Activated CD4-positive, alpha-beta T cell treated with anti-CD3 and anti-CD28 coated beads, Interleukin-2, amount 50 U/mL, for 4 hours (primary cell): ENCODE measurements at places on chromosomes 3 and 15.

- DNase-seq: peak; percentile 14
Measured at GRCh38 chr3:197592361-197593045, 36.7 kb upstream of the BDH1 start.

DNA sequence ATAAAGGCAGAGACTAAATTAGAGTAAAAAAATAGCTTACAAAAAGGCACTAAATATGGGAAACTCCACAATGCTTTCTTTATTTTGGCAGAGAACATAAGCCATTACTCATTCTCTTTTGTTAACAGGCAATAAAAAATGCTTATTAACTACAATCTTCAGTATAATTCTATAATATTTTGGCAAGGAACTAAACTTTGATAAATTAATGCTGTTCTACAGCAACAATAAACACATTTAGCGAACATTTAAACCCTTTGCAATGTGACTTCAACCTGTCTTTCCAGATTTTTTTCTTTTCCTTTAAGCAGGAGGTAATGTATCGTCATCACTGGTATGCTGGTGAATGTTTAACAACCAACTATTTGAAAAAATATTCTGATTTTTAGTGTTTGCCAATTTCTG lies 42.2 kb upstream of the POU1F1 start:
- DNase-seq: no peak

- no peak for DNase-seq
Measured at GRCh38 chr3:57112206-57112605, 51.7 kb downstream of the SPATA12 start.

DNA sequence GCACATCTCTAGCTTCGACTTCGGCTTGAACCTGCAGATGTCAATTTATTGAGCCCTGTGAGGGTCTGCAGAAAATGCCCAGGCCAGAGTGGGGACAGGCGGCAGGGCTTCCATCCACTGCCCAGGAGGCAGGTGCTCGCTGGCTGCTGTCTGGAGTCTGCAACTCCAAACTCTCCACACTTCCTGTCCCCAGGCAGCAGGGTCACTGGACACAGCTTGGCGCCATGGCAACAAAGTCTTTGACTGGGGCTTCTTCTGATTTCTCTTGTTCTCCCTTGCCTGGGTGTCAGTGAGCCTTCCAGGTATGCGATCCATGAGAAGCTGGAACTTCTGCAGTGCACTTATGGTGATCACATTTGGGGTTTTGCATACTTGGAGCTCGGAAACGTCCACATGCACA lies 33.5 kb downstream of the SV2B start:
- no peak for DNase-seq

- no peak for DNase-seq
Measured at GRCh38 chr3:10552631-10552943, 47.2 kb upstream of the ATP2B2 start.

- no peak for DNase-seq
Measured at GRCh38 chr15:70437089-70437488, 326.3 kb downstream of the UACA start.

DNA sequence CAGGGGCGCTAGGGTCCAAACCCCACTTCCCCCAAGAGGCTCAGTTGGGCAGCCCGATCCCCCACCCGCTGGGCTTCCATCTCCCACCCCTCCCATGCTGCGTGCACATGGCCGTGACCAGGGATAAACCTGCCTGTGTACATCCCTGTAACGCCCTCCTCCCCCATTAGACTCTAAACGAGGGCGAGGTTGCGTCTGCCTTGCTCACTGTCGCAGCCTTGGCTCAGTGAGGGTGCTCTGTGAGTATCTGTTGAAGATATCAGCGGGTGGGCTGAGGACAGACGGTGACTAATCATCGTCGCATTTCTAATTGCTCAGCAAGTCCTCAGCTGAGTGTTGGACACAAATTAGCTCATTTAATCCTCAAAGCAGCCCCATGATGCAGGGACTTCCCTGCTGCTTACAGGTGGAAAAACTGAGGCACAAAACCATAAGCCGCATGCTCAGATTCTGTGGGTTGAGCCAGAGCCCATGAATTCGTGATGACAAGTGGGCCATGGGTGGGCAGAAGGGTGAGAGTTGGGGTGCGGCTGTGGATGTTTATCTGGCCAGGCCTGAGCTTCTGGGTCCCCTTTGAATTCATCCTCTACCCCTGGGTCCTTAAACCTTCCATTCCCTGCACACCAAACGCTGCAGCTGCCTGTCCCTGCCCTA lies 26.0 kb downstream of the FBLN2 start:
- DNase-seq: no peak

DNA sequence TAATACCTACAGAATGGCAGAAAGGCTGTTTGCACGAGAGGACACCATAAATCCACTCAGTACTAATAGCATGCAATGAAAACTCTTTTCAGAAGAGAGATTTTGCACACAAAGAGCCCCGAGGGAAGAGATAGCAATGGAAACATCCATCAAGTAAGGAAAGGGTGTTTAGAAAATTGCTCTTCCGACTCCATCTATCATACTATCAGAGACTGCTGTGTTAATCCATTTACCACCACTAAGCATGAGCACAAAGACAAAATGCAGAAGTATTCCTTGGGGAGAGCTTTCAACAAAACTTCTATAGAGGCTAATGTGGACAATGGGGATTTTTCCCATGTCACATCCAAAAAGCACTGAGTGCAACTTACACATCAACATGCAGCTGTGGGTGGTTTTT lies 72.1 kb upstream of the PLAAT1 start:
- no peak for DNase-seq

DNA sequence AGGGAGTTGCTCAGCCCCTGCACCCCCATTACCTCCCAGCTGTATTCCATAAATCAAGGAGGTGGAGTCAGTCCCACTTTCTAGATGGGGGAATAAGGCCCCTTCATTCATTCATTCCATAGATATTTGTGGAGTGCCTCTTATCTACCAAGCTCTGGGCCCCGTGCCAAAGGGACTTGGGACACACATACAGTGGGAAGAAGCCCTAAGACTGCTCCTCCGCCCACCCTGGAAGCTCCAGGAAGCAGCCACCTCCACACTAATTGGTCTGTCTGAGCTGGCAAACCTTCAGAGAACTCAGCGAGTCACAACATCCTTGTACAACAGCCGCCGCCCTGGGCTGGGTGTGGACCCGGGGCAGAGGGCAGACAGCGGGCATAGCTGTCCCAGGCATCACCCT lies 6.4 kb downstream of the STRA6 start:
- no peak for DNase-seq

DNA sequence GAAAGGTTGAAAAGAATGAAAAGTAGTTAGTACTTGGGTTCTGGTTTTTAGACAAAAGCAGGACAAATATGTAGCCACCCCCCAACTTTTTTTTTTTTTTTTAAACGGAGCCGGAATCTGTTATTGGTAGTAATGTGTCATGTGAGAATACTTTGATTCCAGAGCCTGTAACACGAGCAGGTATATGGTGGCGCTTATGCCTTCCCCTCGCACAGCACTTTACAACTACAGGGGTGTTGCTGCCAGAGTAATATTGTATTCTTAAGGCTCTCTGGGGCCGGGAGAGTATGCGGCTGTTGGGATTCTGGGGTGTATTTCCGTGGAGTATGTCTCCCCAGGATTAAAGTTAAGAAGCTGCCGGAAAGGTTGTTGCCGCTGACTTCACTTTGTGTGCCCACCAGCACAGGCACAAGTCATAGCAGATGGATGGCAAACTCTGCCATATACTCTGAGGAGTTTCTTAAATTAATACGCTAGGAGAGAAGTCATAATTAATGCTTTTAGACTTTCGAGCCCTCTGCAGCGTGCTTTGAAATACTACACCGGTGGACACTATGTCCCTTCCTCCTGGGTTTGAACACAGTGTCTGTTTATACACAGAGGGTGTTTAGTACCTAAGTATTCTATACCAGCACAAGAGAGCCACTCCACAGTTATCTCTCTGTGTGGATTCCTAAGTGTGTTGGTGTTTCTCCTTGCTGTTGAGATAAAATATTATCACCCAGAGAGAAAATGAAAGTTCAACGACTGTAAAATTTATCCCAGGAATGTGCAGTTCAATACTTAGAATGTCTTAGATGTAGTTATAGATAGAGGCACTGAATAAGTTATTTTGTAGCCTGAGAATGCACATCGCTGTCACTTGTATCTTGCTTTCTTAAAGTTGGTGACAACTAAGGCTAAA lies 1.4 kb downstream of the MBNL1 start:
- no peak for DNase-seq

DNA sequence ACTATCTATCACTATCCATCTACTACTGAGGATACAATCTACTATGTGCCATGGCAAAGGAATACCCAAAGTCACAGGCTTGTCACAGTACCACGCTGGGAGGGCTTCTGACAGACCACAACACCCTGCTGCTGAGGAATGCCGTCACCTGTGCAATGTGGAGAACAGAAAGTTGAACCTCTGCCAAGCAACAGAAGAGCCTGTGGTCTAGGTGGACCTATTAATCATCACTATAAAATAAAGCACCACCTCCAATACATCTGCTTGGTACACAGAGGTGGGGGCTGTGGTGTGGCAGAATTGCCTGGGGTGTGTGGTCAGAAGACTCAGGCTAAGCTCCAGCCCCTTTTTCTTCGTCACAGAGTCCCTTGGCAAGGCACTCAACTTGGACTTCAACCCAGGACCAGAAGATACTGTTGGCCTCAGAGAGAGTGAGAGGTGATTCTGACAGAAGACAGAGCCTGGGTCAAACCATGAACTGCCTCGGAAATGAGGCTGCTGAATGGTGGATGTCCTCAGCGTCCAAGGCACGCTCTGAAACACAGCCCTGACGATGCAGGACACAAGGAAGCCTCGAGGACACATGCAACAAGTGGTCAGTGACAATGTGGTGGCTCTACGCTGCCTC lies 189.4 kb upstream of the CHRNA7 start:
- DNase-seq: no peak

- DNase-seq: no peak
Measured at GRCh38 chr3:125231895-125232294, 19.3 kb upstream of the SLC12A8 start.

- DNase-seq: no peak
Measured at GRCh38 chr3:152301745-152302181, 33.0 kb downstream of the MBNL1 start.

DNA sequence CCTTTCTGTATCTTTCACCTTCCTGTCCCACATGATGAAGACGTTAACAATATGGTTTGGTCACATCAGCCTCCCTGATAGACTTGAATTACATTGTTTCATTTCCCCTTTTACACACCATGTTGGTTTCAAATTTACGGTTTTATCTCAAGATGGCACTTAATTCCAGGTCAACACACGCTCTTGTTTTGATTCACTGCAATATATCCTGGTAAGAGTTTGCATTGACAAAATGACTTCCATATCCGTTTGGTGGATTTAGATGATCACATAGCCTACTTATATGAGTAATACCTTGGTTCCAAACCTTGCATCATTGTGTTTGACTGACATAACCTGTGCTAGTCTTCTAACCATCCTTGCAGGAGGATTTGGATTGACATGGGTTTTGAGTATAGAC lies 499.4 kb downstream of the ROBO1 start:
- no peak for DNase-seq

GRCh38 chr3:17078926-17079465 lies 194.2 kb downstream of the PLCL2 start:
- no peak for DNase-seq

- no peak for DNase-seq
Measured at GRCh38 chr3:15295506-15295905, 36.9 kb downstream of the SH3BP5 start.

DNA sequence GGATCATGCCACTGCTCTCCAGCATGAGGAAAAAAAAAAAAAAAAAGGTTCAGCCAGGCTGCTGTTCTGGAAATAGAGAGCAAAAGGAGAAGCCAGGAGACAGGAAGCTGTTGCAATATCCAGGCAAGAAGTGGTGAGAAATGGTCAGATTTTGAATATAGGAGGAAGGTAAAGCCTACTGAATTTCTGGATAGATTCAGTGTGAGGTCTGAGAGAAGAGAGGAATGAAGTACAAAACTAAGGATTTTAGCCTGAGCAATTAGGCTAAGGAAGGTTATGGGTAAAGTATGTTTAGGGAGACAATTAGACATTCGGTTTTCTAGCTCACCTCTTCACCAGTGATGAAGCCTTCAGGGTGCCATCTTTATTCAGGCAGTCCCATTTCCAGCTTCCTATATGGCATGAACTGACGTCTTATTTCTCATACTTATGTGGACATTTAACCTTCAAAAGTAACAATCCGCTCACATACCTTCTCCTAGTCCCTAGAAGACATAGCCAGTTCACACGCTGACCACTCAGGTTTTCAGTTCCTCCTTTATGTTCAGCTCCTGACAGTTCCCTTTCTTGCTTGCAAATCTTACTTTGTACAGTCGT lies 57.2 kb downstream of the KIF9 start:
- DNase-seq: no peak

DNA sequence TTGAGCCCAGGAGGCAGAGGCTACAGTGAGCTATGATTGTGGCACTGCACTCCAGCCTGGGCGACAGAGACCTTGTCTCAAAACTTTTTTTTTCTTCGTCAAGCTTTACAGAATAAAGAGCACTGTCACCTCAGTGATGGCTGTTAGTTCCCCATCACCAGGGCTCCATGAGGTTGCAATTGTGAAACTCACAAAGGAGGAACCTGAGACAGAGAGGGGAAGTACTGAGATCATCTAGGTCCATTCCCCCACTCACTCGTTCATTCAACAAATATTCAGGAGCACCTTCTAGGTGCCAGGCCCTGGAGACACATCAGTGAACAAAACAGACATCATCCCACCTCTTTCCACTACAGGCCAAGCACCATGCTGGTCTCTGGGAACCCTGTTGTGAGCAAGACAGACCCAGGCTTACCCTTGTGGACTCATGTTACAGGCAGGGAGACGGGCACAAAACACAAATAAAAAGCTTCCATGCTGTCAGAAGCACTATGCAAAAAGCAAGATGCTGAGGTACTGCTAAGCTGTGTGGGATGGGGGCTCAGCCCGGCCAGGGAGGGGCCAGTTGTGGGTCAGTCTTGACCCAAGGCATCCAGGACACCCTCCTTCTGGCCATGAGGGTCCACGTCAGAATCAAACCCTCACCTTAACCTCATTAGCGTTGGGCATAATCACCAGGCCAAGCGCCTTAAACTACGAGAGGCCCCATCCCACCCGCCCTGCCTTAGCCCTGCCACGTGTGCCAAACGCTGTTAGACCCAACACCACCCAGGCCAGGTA lies 2.1 kb upstream of the RHO start:
- no peak for DNase-seq

DNA sequence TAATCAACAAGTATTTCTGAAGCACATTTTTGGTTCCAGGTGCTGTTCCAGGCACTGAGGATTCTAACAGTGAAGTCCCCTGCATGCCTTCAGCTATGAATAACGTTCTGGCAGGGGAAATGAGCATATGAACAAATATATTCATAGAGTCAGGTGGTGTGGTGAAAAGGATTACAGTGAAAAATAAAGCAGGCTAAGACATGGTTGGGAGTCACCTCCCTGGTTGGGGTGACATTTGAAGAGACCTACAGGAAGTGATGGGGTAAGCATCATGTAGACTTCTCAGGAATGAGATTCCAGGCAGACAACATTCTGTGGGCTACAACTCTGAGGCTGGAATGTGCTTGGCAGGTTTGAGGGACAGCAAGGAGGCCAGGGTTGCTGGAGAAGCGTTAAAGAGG lies 15.0 kb downstream of the FRMD4B start:
- no peak for DNase-seq

- no peak for DNase-seq
Measured at GRCh38 chr3:62732183-62732904, 142.9 kb downstream of the CADPS start.

- no peak for DNase-seq
Measured at GRCh38 chr3:186742618-186743380, 25.6 kb downstream of the KNG1 start.

GRCh38 chr3:141505166-141505565 lies 18.3 kb downstream of the RASA2 start:
- DNase-seq: no peak

GRCh38 chr15:60568301-60568742 lies 89.4 kb upstream of the ICE2 start:
- no peak for DNase-seq

- peak; percentile 23 for DNase-seq
Measured at GRCh38 chr15:41501931-41502794, 8.5 kb downstream of the ITPKA start.
